CD4-positive, alpha-beta T cell treated with Interleukin-21 for 1 hour (primary cell): ENCODE measurements at places on chromosomes 11 and 22.

DNA sequence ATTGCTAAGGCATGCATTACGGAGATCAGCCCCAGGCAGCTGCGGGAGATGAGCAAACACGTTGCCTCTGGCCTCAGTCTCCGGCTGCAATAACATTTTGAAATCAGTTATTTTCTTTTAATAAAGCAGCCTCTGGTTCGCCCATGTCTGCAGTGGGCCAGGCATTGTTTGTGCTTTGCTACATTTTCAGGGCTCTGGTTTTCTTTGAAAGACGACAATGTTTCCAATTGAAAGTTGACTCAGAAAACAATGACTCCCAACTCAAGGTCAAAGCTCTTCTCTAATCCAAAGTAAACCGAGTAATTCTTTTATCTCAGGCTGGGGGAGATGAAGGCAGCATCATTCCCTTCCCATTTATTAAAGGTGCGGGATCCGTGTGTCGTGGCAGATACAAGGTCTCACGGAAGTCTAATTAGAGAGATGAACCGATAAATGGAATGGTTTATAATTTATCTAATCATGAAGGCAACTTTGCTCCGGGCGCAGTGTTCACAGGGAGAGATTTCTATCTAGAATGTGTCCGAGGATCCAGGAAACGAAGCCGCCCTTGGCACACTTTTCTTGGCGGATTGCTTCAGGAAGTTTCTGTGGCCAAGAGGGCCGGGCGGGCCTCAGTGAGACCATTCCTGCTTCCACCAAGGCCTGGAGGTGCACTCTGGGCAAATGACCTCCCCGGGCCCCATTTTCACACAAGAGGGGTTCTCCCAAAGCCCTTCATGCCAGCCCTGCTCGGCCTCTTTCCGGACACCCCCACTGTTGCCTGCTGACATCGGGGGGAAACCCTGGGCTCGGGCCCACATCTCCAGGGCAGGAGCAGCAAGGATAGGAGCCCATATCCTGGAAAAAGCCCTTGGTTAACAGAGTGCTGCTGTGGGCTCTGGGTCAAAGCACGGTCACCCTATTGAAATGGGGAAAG, 811.4 kb downstream of the BRD1 start:
- no peak for DNase-seq

- no peak for DNase-seq
Measured at GRCh38 chr11:59810911-59811259, 307 bp upstream of the MRPL16 start.

- no peak for DNase-seq
Measured at GRCh38 chr22:40312050-40312449, 34.2 kb upstream of the ADSL start.

DNA sequence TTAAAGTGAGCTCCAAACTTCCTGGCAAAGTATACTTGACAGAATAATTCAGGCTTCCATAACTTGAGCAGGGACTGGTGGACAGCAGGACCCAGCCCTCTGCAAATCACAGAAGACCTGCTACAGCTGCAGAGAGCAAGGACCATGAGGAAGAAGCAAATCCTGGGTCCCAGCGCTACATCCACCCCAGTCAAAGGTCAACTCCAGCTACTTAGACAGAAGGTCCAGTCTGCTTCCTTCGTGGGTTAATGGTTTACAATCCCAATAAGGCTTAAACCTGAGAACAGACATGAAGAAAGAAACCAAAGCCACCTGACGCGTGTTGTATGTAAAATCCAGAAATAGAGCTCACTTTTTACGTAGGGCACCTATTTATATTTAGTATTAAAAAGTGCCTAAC, 57.7 kb downstream of the SHANK2 start:
- DNase-seq = no peak

- DNase-seq = no peak
Measured at GRCh38 chr11:47869544-47870393, 21.6 kb upstream of the NUP160 start.

GRCh38 chr11:1090600-1091331, 16.1 kb downstream of the MUC2 start:
- DNase-seq = no peak

DNA sequence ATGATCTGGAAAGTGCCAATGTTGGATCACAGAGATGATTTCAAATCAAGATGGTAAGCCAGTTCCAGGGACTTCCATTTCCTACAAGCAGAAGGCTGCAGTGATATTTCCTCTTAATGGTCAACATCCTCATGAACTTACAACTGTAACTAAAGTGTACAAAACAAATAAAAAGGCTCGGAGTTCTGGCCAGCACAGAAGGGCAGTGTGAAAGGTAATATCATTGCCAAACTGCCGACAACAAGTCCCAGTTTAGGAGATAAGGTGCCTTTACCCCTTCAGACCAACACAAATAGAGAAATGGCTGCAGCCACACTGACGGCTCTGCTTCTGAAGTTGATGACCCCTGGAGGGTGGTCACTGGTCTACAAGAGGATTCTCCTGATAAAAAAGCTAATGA, 91.1 kb downstream of the ETS1 start:
- DNase-seq = no peak

DNA sequence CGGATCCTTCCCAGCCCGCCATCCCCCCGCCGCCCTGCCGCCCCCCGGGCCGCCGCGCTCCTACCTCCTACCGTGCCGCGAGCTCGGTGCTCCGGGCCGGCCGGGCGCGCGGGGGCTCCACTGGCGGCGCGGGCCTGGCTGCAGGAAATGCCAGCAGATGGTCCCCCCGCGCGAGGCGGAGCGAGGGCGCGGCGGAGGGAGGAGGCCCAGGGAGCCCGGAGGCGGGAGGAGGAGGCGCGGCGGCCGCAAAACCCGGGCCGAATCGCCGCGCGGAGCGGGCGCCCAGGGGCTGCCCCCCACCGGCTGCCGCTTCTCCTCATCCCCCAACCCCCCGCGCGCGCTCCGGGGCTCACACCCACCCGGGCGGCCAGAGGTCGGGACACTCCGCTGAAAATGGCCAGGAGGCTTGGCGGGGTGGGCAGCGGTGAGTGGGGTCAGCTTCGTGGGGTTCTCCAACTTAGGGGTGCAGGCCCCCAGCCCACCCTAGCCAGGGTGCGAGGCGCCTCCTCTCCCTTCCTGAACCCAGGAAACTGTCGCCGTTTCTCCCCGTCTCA, at the start of gene OSBPL5:
TSS of gene OSBPL5 (minus strand) at position 159 of the 554 bp plus-strand sequence. CDS start 36,162 bp downstream, outside the sequence.
- DNase-seq = peak; percentile 53

- DNase-seq = no peak
Measured at GRCh38 chr22:22214819-22215329, 29.7 kb upstream of the VPREB1 start.

- no peak for DNase-seq
Measured at GRCh38 chr11:86153439-86153838, 84.6 kb upstream of the PICALM start.

- no peak for DNase-seq
Measured at GRCh38 chr11:116913000-116913399, 75.6 kb upstream of the APOA1 start.

- no peak for DNase-seq
Measured at GRCh38 chr11:117219995-117220394, 11.9 kb downstream of the PCSK7 start.

- no peak for DNase-seq
Measured at GRCh38 chr22:24707470-24707801, 67.1 kb downstream of the PIWIL3 start.

DNA sequence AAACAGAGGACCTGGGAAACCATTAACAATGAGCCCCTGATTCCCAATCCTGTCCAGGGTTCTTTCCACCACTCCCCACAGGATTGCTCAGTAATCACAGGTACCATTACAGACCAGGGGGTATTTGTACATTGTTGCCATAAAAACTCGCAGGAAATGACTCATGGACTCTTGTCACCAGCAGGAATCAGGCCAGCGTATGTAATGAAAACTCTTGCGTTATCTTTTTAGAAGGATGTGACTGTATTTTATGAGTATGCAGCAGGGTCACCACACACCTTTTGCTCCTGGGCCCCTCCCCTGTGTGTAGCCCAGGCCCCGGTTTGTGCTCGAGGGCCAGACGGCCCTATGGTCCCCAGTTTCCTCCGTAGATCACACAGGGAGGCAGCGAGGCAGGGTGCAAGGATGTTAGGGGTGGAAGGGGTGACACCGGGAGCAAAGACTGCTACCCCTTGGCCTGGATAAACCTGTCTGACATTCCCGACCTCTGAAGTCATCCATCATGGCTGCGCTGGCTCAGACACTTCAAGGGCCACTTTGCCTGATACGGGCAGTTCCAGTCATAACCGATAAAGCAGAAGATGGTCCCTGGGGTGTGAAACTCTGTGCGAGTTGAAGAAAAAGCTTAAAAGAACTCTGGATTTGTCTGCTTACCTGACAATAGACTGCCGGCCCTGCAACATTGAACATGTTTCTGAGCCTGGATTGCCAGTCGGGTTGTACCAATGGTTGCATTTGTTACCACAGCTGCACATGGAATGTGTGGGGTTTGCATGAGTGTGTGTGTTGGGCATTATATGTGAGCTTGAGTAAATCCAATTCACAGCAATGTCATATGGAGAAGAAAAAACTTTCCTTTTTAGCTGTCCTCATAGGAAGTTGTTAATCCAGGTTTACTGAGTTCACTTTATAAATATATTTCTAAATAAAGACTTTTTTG, 56.9 kb downstream of the MICAL2 start:
- no peak for DNase-seq

GRCh38 chr11:8090756-8091155, 9.7 kb downstream of the TUB start:
- no peak for DNase-seq

DNA sequence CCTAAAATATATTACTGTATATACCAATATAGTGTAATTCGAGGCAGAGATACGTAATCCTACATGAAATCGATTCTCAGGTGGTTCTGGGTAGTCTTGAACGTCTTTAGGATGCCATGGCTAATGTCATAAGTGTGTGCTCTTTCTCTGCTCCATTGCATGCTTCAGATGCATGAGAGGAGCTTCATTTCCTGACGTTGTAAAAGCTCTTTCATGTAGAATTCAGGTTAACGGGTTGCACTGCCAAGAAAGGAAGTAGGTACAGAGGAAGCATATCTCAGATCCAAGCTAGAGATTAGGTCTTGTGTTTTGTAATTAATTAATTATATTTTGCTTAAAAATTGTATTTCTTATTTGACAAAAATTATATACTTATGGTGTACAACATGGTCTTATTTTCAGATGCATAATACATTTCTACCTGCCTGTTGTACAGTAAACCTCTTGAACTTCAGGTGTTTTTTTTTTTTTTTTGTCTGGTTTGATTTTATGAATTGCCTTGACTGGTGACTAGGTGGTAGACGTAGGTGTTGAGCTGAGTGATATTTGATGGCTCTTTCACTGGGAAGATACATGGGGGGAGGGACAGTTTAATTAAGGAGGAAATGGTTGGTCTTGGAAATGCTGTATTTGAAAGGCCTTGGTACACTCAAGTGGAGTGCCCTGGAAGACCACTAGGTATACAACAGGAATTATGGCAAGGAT, 9.3 kb downstream of the NUP50 start:
- DNase-seq = peak; percentile 65

- DNase-seq = no peak
Measured at GRCh38 chr22:46158283-46158682, 8.0 kb downstream of the PPARA start.

DNA sequence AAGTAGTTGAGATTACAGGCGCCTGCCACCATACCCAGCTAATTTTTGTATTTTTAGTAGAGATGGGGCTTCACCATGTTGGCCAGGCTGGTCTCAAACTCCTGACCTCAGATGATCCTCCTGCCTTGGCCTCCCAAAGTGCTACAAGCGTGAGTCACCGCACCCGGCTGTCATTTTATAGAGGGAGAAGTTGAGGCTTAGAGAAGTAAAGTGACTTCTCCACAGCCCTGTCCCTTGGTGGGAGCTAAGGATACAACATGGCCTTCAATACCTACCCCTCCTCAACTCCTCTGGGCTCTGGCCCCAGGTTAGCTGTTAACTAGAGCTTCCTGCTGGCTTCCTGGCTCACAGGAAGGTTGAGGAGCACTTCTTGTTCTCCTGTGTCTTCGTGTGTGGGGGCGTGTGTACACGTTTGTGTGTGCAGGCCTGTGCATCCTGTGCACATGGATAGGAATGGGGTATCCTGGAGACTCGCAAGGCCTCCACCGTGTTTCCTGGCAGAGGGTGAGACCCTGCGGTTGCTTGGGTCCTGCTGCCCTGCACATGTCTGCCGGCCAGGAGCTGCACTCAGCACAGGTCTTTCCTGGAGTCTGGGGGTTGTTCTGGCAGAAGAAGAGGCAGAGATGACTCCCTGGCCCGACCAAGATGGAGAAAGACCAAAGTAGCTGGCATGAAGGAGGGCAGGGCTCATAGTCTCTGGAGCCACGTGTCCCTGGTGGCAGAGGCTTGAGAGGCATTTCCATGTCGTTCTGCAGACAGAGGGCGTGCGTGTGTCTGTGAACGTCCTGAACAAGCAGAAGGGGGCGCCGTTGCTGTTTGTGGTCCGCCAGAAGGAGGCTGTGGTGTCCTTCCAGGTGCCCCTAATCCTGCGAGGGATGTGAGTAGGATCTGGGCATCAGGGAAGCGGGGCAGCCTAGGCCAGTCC, 2.4 kb downstream of the SIDT2 start:
- DNase-seq = peak; percentile 71

GRCh38 chr11:116262370-116262769, 510.4 kb downstream of the BUD13 start:
- no peak for DNase-seq

- no peak for DNase-seq
Measured at GRCh38 chr11:77410076-77410827, 63.6 kb downstream of the PAK1 start.

DNA sequence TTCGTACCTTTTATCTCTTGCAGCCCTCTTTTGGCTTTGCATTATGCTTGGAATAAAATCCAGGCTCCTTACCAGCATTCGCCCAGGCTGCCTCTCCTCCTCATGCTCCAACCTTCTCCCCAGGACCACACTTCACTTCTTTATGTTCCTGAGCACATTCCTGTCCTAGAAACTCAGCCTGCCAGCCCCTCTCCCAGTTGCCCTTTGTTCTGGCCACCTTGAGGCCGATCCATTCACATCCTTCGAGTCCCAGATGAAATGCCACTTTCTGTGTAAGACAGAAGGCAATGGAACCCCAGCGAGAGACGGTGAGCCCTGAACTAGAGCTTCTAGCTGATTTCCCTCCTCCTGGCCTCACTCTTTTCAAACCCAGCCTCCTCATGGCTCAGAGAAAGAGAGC, 73.0 kb upstream of the NTM start:
- DNase-seq = no peak

- DNase-seq = no peak
Measured at GRCh38 chr22:36398601-36399471, 11.1 kb upstream of the MYH9 start.

- DNase-seq = no peak
Measured at GRCh38 chr11:114316980-114317786, 21.0 kb downstream of the NNMT start.

DNA sequence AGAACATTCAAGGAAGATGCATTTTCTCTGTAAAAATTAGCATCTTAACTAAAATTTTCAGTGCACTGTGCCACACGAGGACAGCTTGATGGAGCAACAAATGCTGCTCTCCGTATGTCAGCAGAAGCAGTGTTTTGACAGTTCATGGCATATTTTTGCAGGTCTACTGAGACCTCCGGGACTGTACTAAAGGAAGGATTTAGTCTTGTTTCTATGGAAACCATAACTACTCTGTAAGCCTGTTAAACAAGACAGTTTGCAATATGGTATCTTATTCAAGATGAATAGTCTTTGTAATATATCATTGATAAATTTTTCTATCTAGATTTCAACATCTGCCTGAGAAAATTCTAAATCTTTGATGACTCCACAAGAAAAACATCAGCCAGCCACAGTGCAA, 184.0 kb upstream of the GUCY1A2 start:
- DNase-seq = no peak

GRCh38 chr11:12539572-12539971, 134.6 kb upstream of the TEAD1 start:
- DNase-seq = no peak
